ENCODE measurements at places on chromosomes 12 and 14.
A peak's percentile ranks its signal among the peaks of the same experiment; 100 is the strongest.

DNA sequence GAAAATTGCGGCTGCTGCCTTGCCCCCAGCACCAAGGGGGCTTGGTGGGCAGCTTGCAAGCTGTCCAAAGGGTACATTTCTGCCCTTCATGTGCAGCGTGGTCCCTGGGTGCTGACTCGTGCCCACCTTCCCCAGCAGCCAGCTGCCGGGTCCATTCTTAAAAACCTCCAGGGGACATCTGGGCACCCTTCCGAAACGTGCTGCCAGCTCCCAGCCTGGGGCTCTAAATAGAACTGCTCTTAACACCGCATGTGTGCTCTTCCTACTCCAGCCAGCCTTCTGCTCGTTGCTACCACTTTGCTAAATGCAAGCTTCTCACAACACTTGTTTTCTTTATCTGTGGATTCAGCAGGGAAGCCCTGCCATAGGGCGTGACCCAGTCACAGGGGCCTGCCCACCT, 66.0 kb downstream of the RIMBP2 start:
- DNase-seq = no peak

- no peak for DNase-seq
Measured at GRCh38 chr14:68174446-68174845, 354.9 kb downstream of the RAD51B start.

DNA sequence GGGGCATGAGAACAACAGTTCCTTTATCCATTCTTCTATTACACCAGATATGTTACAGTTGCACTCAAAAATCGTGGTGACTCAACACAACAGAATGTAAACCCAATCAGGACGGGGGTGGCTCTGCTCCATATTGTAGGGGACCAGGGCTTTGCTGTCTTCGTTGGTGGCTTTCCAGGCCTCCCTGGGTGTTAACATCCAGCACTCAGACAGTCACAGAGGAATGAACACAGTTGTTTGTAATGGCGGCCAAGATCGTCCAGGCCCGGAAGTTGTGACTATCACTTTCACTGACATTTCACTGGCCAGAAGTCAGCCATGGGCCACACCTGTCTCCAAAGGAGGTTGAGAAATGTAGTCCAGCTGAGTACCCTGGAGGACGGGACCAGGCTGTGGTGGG, 204.1 kb downstream of the CACNA1C start:
- DNase-seq = no peak

GRCh38 chr12:77861317-77861716, 30.6 kb downstream of the NAV3 start:
- DNase-seq = no peak

- DNase-seq = no peak
Measured at GRCh38 chr12:51381226-51382079, 9.8 kb downstream of the GALNT6 start.

- DNase-seq = no peak
Measured at GRCh38 chr12:44851586-44851985, 24.5 kb downstream of the NELL2 start.

- no peak for DNase-seq
Measured at GRCh38 chr14:72850360-72850759, 43.5 kb downstream of the DPF3 start.

- DNase-seq = no peak
Measured at GRCh38 chr12:57614178-57614947, 3.1 kb downstream of the ARHGEF25 start.

DNA sequence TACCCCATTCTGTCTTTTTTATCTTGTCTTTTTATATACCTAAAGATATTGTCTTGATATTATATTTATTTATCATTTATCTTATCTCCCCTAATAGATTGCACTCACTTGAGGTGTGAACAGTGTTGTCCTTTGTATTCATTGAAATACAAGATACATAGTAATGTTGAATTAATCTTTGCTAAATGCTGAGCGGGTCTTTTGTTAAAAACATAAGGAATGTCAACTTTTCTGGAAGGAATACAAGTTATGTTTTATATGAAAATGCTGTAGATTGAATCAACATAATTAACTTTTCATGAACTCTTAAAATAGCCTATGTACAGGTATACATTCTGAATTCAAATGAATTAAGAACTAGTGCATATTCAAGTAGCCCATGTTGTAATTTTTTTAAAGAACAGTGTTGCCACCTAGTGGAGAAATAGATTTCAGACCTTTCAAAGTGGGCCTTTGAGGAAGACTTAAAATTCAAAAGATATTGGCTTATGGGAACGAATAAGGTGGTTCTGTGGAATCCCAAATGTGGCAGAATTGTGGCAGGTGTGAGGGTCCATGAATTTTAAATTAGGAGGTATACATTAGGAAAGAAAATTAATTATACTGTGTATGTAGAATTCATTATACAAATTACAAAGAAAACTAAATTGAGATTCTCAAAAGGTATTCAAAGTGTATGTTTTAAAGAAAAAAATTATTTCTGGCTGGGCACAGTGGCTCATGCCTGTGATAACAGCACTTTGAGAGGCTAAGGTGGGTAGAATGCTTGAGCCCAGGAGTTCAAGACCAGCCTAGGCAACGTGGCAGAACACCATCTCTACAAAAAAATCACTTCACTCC, 19.1 kb downstream of the BBOF1 start:
- DNase-seq = no peak

DNA sequence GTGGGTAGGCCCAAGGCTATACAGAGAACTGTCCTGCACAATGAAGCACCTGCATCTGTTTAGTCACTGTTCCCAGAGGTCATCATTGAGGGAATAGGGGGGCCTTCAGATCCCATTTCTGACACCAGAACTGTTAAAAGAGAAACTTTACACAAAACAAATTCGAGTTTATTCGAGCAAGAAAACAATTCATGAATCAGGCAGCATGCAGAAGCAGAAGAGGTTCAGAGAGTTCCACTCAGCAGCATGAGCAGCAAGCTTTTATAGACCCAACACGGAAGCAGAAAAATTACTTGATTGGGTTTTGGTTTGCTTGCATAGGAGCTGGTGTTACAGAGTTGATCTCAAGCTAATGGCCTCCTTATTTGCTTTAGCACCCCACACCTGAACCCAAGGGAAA, 1.7 kb upstream of the SFSWAP start:
- no peak for DNase-seq

DNA sequence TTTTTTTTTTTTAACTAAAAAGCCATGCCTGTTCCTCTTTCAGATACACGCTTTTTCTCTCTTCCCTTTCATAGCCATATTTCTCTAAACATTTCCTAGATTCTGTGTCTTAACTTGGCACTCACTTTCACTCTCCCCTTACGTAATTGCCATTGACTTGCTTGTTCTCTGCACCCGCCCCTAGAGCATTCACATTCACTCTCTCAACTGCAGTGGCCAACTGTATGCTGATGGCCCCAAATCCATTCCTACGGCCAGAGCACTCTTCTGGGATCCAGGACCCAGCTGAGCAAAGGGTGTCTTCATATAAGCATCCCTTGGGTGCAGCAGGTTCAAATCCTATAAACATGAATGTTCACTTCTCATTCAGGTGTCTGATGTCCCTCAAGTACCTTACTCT, 59.5 kb downstream of the CKB start:
- DNase-seq = no peak

DNA sequence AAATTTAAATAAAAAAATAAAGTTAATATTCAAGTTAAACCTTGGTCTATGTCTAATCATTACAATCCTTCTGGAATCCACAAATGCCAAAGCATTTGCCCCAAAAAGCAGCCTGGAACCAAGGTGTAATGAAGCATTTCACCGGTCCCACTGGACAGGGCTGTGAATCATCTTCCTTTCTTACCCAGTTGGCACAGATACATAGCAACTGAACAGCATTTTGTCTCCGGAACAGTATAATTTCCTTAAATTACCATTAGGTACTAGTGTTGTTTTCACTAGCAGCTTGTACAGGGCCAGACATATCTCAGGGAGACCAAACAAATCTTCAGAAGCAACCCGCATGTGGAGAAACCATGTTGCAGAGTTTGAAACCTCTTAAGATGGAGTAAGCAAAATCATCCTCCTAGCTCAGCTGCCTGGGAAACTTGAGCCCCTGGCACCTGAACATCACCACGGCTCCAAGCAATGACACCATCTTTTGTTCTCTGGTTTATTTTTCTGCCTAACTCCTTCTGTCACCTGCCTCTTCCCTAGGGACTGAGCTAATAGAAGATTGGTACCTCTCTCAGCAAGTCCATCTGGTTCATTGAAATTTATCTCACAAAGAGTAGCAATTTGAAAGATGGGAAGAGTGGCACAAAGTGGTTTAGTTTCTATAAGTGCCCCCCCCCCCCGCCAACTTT, 17.9 kb upstream of the MDM1 start:
- DNase-seq = no peak

- no peak for DNase-seq
Measured at GRCh38 chr12:62166525-62166924, 93.7 kb upstream of the USP15 start.

GRCh38 chr12:115752913-115753726, 524.4 kb downstream of the MED13L start:
- DNase-seq = no peak

DNA sequence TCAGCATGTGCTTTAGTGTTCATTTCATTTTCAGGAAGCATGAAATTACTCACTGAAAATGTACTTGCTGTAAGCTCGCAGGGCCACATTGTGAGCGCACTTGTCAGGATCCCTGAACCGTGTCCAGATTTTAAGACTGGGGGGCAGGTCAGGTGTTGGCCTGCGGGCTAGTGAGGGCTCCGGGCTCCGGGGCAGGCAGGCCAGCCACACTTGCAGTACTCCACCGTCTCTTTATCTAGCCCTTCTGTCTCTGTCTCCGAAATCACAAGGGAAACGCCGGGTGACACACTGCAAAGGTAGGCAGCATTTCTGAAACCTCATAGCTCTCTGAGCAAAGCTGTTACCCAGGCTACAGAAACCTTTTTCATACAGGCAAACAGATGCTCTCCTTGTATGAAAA, 98.7 kb downstream of the EML1 start:
- DNase-seq = no peak

- DNase-seq = no peak
Measured at GRCh38 chr14:103078420-103078749, 5.6 kb upstream of the LBHD2 start.

- no peak for DNase-seq
Measured at GRCh38 chr12:11697670-11698387, 48.4 kb downstream of the ETV6 start.

- no peak for DNase-seq
Measured at GRCh38 chr12:82414926-82415325, 56.6 kb downstream of the METTL25 start.

DNA sequence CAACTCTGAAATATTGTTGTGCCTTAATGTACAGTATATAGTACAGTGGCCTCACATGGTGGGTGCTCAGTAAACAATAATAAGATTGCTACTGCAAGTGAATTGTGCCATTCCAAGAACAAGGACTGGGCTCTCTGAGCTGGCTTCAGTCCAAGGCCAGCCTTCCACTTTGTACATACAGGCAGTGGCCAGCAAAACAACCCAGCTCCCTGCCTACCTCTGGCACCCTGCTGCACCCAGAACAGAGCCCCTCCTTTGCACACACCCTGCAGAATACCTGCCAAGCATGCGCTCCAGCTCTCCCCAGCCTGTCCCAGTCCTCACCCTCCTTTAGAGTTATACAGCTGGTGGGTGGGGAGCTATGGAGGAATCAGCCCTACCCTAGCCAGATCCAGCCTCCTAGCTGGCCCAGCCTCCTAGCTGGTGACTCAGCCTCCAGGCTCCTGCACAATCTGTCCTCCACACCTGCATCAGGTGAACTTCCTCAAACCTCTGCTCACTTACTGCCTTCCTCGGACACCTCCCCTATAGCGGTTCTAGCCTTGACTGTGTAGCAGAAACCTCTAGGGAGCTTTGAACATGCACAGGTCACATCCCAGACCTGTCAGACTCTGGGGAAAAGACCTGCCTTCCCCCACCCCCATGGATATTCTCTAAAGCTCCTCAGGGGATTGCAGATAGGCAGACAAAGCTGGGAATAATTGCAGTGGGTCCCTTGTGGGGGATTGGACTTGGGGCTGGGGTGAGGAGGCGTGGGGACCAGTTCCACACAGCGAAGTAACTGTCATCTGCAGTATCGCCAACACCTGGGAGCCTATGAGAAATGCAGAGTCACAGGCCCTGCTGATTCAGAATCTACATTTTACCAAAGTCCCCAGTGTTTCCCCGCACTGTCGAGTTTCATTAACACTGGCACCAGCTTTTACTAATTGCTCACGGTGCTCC, 17.9 kb downstream of the ZDHHC22 start:
- DNase-seq = peak; percentile 60

DNA sequence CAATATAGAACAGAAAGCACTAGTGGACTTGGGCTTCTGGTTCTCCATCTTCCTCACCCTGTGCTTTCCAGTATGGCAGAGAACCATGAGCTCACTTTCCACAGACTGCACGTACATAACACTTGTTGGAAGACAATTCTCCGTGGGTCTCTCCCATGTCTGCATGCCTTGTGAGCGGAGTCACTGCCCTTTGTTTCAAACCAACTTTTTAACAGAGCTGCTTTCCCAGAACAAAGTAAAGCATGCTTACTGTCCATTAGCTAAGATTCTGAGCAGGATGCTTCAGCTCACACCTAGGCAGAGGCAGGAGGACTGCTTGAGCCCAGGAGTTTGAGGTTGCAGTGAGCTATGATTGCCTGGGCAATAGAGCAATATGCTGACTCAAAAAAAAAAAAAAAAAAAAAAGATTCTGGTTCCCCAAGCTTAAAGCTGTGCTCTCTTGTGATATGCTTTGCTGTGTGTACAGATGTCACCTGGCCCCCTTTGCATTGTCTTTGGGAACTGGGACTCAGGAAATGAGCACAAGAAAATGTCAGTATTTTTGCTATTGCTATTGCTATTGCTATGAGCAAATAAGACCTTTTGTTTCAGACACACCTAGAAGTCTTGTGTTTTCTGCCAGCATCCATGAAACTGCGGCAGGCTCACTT, 54.6 kb upstream of the PTGR2 start:
- DNase-seq = no peak

GRCh38 chr12:32264961-32265360, 134.4 kb upstream of the FGD4 start:
- no peak for DNase-seq

DNA sequence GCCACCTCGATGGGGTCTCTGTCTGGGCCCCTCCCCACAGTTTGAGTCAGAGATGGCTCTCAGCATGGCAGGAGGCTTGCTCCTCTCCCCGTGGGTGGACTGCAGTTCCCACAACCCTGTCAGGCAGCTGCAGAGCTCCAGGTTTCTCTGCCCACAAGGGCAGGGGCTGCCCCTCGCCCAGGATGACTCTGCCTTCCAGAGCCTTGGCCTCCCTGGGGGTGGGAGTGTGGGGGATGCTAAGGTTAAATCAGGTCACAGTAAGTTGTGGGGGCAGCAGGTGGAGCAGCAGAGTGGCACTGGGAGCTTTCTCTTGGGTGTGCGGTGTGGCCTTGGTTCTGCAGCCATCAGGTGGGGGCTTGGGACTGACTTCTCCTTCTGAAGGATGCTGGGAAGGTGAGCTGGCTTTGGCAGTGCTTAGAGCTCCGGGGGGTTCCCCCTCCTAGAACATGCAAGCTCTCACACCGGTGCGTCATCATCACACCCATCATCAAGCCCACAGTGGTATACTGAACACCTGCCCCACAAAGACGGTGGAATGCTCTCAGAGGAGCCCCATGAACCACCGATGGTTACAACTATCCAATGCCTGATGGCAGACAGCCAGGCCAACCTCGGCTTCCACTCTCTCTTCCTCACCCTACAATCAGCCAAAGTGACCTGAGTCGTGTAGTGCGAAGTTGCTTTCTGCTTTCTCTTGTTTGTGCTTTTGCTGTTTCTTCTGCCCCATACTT, 39.7 kb downstream of the ERH start:
- DNase-seq = no peak

- no peak for DNase-seq
Measured at GRCh38 chr14:87999277-87999676, 5.7 kb upstream of the GPR65 start.
